CD4-positive, alpha-beta T cell (primary cell): ENCODE measurements at places on chromosomes 6 and 20.
A peak's percentile ranks its signal among the peaks of the same experiment; 100 is the strongest.

DNA sequence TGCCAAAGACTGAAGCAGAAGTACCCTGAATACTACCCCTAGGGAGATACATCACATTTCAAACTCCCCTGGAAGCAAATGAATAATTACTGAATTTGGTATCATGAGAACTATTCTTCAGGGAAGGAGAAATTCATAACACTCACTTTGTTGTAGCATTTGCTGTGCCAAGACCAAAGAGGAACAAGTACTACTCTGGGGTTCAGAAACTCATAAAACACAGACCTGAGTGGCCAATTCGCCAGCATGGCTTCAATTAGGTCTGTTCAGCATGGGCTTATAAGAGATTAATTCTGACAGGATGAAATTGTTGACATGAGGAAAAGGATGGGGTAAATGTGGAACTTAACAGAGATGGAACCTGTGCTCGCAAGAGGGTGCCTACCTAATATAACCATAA is 6.5 kb downstream of the ELOVL5 start:
- DNase-seq: no peak

- no peak for DNase-seq
Measured at GRCh38 chr6:131167773-131168172, 32.5 kb downstream of the AKAP7 start.

DNA sequence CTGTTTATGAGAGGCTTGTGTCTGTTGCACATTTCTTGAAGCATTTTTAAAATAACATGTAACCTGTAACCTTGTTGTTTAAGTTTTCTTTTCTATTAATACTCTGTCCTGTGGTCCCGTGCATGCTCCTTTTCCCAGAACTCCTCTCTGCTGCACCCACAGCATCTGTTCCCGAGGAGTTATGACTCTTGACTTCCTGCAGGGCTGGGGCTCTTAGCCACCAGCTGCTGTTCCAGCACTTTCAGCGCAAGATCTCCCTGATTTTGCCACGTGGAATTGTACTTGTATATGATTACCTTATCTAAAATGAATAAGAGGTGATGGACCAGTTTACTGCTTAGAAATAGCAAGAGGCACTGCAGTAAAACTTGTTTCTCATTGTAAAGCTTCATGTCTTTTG is 150.6 kb downstream of the QKI start:
- no peak for DNase-seq

DNA sequence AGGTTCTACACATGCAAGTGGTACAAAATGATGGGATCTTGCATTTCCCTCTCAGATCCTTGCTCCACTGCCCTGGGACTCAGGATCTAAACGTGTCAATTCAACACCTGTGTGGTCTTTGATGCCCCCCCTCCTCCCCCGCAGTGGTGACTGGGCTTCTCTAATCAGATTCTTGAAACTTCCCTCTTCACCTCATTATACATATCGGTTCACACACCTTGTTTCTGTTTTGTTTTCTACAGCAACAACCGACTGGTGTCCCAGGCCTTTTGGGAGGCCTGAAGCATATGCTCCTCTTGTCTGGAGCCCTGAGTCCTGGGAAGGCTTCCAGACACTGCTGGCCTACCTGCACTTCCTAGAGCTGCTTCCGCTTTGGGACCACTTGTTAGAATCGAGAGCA is 20.0 kb downstream of the SAMD3 start:
- DNase-seq: peak; percentile 13
